Right cardiac atrium (tissue), 5 donors: ENCODE measurements at places on chromosomes 2 and 18.

DNA sequence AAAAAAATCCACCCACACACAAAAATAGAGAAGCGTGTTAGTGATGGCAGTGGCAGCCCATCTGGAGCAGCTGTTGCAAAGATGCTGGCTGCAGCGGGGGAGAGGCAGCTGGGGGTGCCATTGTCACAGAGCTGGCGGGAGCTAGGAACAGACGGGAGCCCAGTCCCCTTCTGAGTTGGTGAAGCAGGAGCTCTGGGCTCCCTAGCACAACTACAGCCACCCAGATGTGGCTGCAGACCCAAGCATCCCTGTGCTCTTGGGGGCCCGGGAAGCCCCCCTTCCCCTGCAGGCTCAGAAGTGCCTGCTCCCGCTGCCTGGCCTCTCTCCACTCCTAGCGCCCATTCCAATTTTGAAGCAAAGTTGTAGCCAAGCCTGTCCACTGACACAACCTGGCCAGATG, 366.6 kb upstream of the MC4R start:
- no peak for DNase-seq

DNA sequence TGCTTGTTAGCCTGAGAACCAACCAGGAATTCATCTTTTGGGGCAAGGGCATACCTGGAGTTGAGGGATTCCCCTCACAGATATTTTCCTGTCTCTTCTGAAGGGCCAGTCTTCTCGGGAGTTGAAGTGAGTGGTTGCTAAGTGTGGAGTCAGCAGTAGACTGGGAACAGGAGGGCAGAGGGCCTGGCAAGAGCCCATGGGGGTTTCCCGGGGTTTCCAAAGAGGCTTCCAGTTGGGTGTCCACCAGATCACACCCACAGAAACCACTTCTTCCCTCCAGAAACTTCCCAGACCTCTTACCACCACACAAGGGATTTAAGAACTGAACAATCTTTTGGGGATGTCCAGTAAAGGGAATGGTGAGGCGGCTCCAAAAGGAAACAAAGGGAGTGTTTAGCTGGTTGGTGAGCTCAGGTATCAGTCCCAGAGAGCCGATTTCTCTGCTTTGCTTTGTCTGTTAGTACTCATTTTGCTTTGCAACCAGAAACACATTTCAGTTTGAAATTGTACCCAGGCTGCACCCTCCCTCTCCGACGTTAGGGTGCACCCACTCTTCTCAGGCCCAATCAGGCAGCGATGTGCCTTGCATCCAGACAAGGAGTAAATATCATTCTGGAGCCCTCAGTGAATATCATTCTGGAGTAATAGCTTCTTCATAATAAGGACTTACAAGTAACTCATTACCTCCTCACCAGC, 47.5 kb upstream of the SPATS2L start:
- DNase-seq, result no peak

GRCh38 chr2:158748926-158749590, 46.1 kb upstream of the DAPL1 start:
- no peak for DNase-seq

GRCh38 chr2:144596073-144596871, 76.4 kb upstream of the ZEB2 start:
- no peak for DNase-seq

GRCh38 chr2:169571571-169571970, 2.1 kb downstream of the FASTKD1 start:
- no peak for DNase-seq

DNA sequence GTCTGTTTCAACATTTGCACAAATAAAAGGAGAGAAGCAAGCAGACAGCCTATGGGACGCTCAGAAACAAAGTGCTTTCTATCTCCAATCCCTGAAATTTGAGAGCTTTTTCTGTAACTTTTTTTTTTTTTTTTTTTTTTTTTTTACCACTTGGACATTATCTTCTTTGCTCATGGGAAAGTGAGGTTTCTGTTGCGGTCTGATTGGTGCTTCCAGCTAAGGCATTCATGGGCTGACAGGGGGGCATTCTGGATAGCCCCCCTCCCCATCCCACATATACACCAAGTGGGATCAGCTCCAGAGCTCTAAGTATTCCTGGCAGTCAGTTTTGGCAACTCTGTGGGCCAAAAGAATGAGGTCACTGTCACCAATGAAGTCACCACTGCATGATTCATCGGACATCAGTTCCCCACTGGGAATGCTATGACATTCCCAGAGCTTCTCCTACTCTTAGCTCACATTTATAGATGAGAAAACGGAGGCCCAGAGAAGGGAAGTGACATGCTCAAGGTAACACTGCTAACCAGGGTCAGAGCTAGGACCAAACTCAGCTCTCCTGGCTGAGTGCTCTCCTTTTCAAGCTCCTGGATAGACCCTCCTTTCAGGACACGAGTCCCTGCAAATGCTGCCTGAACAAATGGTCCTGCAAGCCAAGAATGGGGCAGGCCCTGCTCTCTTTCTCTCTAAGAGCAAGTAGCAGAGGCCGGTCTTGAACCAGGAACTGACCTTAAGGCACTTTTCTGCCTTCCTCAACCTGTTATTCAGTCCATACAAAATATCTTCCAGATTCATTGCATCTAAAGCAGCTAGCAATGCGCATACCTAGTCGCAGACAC, 61.3 kb downstream of the TMEM247 start:
- DNase-seq, result no peak

DNA sequence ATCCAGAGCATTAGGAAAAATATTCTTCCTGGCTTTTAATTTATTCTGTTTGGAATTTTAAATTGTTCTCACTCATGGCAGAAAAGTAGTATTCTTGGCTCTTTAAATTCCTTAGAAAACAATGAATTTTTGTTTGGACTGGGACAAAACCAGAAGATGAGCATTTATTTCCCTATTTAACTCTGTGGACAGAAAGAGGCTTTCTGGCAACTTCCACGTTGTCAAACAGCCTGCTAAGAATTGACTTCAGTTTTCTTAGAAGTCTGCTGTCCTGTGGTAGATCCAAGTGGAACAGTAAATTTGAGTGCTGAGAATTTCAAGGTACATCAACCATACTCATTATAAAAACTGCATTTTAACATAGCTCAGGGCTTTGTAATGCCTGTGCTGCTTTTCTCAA, 83.8 kb downstream of the MGAT5 start:
- no peak for DNase-seq

DNA sequence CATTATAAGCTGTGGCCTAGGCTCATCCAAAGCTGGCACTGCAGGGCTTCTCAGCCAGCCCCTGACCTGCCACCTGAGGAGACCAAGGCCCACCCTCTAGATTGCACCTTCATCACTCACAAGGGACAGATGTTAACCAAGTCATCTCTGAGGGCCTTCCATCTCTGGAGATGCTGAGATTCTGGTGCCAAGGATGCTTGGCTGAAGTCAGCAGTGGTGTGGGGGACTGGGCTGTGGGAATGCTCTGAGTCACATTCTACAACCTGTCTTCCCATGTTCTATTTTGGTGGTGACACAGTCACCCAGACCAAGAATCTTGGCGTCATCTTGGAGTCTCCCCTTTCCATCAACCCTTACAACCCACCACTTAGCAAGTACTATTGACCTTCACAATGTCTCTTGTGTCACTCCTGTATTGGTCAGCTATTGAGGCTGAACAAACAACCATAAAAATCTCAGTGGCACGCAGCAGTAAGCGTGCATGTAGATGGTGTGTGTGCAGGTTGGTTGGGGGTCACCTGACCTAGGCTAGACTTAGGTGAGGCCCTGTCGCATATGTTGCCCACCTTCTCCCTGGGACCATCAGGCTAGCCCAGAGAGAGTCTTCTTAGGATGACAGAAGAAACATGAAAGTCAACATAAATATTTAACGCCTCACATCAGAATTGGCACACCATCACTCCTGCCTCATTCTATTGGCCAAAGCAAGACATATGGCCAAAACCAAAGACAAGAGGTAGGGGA, 135.0 kb downstream of the SMAD7 start:
- peak; percentile 24 for DNase-seq

GRCh38 chr2:124542932-124543640, 518.0 kb downstream of the CNTNAP5 start:
- DNase-seq, result peak; percentile 16

GRCh38 chr2:101265893-101266499, 13.3 kb downstream of the CNOT11 start:
- no peak for DNase-seq

GRCh38 chr18:57267368-57267925, 84.9 kb upstream of the ST8SIA3 start:
- DNase-seq, result no peak

DNA sequence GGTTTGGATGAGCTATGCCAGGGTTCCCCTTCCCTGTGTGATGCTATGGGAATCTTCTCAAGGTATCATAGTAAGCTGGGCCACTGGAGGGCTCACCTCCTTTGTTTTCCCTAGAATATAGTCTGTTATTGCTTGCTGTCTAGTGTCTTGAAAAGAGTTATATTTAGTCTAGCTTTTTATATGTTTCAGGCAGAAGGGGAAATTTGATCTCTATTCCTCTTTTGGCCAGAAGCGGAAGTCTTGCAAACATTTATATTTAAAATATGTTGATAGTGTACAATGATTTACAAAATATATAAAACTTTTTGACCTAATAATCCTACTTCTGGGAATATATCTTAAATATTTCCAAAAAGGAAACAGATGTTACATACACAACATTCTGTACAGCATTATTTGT, 260.7 kb downstream of the FHOD3 start:
- no peak for DNase-seq

GRCh38 chr2:21231985-21232384, 108.2 kb downstream of the TDRD15 start:
- no peak for DNase-seq
